Myometrial cell (primary cell): ENCODE measurements at places on chromosomes 12 and 14. TPM values are rescaled to one million over a fixed set of nuclear protein-coding genes. Genes with fewer than 3 reads are reported as not detected.

IFI27 gene
- total RNA-seq, result 0.58 and 1.4 TPM in 2 replicates

C12orf54 gene
- not detected in 2 replicates for total RNA-seq

GPR135 gene
- 0.29 and 0.89 TPM in 2 replicates for total RNA-seq

SSTR1 gene
- total RNA-seq, result 3.5 TPM in 2 replicates

KRT6A gene
- total RNA-seq, result not detected in 2 replicates

MANSC4 gene
- total RNA-seq, result not detected in 2 replicates

ATP5MC2 gene
- 498 and 577 TPM in 2 replicates for total RNA-seq

PRKD1 gene
- total RNA-seq, result 7.2 and 7.3 TPM in 2 replicates

AMDHD1 gene
- total RNA-seq, result not detected in 2 replicates

CDK2 gene
- 35.3 and 39.8 TPM in 2 replicates for total RNA-seq

PPFIBP1 gene
- 69.2 and 79.4 TPM in 2 replicates for total RNA-seq

GPR84 gene
- total RNA-seq, result not detected in 2 replicates

FKBP4 gene
- total RNA-seq, result 41.8 and 44.1 TPM in 2 replicates

KLRF1 gene
- total RNA-seq, result 0.35 TPM in 1 of 2 replicates, not detected in the other
